ENCODE measurements at places on chromosomes 7 and 10.

DNA sequence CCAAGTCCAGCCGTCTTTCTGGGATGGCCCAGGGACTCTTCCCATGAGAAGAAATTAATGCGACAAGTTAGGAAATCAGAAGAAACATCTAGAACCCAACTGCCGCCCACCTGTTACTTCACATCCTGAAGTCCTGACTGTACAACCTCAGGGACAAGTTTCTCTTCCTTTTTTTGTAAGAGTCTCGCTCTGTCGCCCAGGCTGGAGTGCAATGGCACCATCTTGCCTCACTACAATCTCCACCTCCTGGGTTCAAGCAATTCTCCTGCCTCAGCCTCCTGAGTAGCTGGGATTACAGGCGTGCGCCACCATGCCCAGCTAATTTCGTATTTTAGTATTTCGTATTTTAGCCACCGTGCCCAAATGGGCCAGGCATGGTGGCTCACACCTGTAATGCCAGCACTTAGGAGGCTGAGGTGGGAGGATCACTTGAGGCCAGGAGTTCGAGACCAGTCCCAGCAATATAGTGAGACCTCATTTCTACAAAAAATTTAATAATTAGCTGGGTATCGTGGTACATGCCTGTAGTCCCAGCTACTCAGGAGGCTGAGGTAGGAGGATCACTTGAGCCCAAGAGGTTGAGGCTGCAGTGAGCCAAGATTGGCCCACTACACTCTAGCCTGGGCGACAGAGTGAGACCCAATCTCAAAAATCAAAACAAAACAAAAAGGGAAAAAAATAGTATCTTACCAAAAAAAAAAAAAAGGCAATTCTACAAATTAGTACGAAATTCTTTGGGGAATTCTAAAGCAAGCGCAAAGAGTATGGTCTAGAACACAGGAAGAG, 20.8 kb downstream of the LAT2 start:
- DNase-seq = no peak

DNA sequence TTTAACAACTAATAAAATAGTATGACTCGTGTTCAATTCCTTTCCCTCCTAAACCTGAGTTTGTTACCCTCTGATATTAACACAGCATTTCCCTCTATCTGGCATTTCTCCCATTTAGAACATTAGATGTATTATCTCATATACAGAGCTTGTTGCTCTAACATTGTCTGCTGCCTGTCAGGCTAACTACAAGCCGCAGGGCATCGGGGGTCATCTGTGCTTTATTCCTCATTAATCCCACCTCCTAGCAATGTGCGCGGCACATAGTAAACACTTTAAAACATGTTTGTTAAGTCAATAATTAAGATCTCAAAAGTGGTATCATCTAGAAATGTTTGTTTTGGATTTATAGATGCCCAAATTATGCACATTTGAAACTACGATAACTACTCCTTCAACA, 52.9 kb upstream of the NEBL start:
- DNase-seq = no peak

DNA sequence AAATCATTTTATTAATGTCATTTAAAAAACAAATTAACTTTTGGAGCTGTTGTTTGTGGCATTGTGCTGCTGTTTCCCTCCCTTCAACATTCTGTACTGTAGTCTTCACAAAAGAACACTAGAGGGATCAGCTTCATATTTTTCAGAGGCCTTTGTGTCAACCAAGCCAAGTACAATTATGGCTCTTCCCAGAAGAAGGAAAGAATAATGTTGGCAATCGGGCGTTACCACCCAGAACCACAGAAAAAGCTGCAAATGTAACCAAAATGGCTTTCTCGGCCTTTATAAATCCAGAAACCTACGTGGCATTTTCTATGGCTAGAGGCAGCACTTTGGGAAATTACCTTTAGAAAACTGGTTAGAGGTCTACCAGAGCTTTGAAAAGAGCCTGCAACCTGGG, 98.8 kb upstream of the COL1A2 start:
- no peak for DNase-seq

DNA sequence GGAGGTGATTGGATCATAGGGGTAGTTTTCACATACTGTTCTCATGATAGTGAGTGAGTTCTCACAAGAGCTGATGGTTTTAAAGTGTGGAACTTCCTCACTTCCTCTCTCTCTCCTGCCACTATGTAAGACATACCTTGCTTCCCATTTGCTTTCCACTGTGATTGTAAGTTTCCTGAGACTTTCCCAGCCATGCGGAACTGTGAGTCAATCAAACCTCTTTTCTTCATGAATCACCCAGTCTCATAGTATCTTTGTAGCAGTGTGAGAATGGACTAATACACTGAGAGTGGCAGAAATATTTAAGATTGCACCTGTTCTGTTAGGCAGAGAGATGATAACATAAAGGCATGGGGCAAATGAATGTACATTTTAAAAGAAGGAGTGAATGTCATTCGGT, 507.8 kb downstream of the SORCS3 start:
- no peak for DNase-seq

- no peak for DNase-seq
Measured at GRCh38 chr10:93152136-93152535, 78.4 kb downstream of the CYP26A1 start.

DNA sequence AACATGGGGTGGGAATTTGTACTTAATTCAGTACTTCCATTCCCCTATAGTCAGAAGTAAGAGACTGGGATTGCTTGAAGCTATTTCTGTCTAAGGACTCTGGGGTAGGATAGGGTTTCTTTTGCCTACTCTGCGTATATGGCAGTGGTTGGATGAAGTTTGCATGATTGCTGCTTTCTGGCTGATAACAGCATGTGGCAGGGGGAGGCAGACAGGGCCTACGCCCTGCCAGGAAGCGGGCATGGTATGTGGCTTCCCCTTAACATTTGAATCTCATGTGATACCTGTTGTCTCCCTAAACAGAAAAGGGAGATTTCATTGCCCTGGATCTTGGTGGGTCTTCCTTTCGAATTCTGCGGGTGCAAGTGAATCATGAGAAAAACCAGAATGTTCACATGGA, 57.1 kb downstream of the TACR2 start:
- peak; percentile 35 for DNase-seq

DNA sequence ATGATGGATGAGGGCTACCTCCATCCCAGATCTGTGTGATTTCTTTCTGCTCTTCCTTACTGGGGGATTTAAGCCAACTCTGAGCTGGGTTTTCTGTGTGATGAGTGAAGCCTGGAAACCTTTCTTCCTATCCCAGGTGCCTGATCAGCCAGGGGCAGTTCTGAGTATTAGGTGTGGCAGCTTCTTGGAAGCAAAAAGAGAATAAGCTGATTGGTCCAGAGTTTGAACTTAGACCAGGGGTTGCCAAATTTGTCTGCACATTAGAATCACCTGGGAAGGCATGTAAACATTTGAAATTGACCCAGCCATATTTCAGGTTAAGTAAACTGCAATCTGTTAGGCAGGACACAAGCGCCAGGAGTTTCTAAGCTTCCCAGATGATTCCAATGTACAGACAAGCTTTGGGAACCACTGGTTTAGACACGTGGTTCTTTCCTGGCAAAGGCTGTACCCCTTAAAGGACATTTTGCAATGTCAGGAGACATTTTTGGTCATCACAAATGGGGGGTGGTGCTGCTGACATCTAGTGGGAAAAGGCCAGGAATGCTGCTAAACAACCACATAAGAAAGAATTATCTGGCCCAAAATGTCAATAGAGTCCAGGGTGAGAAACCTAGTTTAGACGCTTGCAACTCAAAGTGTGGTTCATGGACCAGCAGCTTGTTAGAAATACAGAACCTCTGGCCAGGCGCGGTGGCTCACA, 160.5 kb upstream of the GHITM start:
- no peak for DNase-seq

DNA sequence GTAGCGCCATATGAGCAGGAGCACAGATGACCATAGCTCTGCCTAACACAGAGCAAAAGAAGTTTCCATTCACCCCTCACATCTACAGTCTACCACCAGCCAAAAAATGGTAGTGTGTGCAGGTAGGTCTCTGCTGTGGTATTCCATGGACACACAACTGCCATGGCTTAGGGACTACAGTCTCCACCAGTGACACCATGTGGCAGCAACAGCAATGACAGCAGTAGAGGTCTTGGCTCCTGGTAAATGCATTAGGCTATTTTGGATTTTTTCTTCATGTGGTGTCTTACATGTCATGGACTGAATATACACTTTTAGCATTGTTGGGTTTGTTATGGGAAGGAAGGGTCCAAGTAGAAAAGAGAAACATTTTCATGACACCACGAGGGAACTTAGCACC, 70.1 kb upstream of the CABCOCO1 start:
- DNase-seq = no peak

GRCh38 chr10:98312822-98313221, 44.8 kb upstream of the LOXL4 start:
- no peak for DNase-seq
